Pancreas (tissue), 10 donors: ENCODE measurements at places on chromosomes 3 and 15. TPM values are rescaled to one million over a fixed set of nuclear protein-coding genes. Genes with fewer than 3 reads are reported as not detected.

DNA sequence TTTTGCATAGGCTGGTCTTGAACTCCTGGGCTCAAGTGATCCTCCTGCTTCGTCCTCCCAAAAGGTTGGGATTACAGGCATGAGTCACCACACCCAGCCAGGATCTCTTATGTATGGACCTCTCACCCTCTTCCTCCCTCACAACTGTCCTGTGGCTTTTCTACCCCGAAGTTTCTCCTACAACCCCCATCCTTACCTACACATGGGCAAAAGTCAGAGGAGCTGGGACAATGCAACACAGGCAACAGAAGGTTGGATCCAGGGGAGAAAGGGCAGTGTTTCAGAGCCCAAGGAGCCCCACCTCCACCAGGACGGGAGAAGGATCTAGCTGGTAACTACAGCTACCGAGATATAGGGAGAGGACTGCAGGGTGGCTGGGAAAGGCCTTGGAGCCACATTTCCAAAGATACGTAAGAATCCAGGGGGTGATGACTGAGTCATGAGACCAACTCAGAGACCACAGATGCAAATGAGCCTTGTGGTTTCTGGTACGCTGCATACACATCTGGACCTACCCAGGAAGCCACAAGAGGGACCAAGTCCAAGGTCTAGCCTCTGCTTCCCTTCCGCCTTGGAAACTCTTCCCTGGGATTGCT, 13.6 kb downstream of the IGDCC4 start:
- H3K36me3 ChIP-seq, result no peaks in the 10 kb centered on the region
- no peak for DNase-seq
- H3K27me3 ChIP-seq, result no peaks in the 10 kb centered on the region
- no peak overlapping the region for H3K4me3 ChIP-seq
- no peak overlapping the region for H3K27ac ChIP-seq
- H3K4me1 ChIP-seq, result peaks cover 4% of the 10 kb centered on the region

- no peak for DNase-seq
- no peaks in the 10 kb centered on the region for H3K36me3 ChIP-seq
- H3K27me3 ChIP-seq, result no peaks in the 10 kb centered on the region
Observed at GRCh38 chr15:96344706-96345559, 14.4 kb downstream of the NR2F2 start.

DNA sequence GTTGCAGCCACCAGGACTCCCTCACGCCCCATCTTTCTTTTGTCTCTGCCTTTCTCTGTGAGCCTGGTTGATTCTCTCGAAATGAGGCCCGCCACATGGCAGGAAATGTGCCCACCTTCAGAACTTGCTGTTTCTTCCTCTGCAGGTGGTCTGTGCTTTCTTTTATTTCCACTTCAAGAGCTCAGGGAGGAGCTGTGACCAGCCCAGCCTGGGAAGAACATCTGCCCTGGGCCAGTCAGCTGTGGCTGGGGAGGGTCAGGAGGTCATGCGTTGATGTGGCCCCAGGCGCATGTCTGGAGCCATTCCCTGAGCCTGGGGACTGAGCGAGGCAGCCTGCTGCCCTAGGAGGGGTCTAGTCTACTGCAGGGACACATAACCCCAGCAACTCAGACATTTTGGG, 8.0 kb downstream of the FBLN2 start:
- no peaks in the 10 kb centered on the region for H3K36me3 ChIP-seq
- no peak overlapping the region for H3K4me3 ChIP-seq
- H3K27me3 ChIP-seq, result no peaks in the 10 kb centered on the region
- no peak overlapping the region for H3K27ac ChIP-seq

GRCh38 chr3:46478341-46478740, 13.6 kb upstream of the LTF start:
- H3K4me1 ChIP-seq, result no peaks in the 10 kb centered on the region
- no peak for DNase-seq
- no peaks in the 10 kb centered on the region for H3K36me3 ChIP-seq

GRCh38 chr3:108221911-108222852, at the start of gene IFT57:
Gene IFT57 (minus strand): TSS chr3:108222424. CDS start chr3:108222322, 102 bp downstream.
- peaks cover 18% of the 10 kb centered on the region for H3K4me1 ChIP-seq
- peak; percentile 92 for DNase-seq
- H3K36me3 ChIP-seq, result no peaks in the 10 kb centered on the region
- H3K27ac ChIP-seq, result peak within 1 kb of the TSS; percentile 83
- H3K27me3 ChIP-seq, result no peaks in the 10 kb centered on the region

- H3K4me1 ChIP-seq, result no peaks in the 10 kb centered on the region
- H3K27ac ChIP-seq, result no peak overlapping the region
- DNase-seq, result no peak
- no peaks in the 10 kb centered on the region for H3K36me3 ChIP-seq
Observed at GRCh38 chr15:50055332-50055731, 63.7 kb downstream of the ATP8B4 start.

DNA sequence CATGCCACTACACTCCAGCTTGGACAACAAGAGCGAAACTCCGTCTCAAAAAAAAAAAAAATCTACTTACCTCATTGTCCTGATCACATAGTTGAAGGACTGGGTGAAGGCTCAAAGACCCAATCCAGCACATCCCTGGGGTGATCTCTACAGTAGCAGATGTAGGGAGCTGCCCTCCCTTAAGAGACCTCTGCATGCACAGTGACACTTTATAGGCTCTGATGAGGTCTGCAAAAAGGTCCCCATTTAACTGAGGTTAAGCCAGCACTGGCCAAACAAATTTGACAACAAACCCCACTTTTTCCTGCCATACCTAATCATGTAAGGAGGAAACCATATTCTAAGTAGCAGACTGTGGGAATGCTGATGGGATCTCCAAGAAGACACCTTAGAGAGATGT, 31.1 kb upstream of the SPATA12 start:
- H3K27ac ChIP-seq, result no peak overlapping the region
- no peak for DNase-seq
- no peaks in the 10 kb centered on the region for H3K36me3 ChIP-seq

DNA sequence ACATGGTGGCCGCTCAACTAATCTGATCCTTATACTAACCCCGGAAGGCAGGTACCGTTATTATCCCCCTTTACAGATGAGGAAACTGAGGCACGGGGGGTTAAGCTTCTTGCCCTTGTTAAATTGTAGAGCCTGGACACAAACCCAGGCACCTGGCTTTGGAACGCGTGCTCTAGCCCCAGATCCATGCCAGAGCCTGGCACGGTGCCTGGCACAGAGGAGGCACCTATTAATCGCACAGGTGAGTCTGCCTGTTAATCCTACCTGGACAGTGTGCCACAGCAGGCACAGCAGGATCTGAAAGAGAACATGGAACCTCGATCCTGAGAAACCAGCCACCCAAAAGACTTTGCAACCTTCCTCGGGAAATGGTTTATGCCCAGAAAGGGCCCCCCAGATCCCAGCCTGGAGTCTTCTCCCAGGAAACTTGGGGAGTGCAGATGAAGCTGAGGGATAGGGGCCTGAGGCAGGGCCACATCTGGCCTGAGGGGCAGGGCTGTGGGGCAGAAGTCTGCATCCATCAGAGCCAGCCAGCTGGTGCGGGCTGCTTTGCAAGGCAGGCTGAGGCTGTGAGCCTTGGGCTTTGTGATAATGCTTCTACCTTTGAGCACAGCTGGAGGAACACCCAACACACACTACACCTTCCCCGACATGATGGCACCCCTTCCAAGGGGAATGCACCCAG, 55.3 kb upstream of the SLC6A1 start:
- no peaks in the 10 kb centered on the region for H3K36me3 ChIP-seq
- no peak overlapping the region for H3K4me3 ChIP-seq
- no peak for DNase-seq
- H3K27ac ChIP-seq, result no peak overlapping the region
- H3K4me1 ChIP-seq, result no peaks in the 10 kb centered on the region

DNA sequence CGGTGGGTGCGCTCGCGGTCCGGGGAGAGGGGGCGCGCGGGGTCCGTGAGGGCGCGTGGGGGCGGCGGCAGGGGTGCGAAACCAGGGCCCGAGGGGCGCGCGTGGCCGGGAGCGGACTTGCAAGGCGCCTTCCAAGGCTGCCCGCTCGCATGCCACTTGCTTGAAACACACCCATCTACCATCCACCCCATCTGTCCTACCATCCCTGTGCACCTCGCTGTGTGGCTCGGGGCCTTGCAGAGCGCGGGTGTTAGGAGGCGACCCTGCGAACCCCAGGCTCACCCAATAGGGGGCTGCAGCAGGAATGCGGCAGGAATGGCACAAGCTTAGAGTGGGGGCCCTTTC, 240 bp downstream of the CFAP100 start:
- H3K27ac ChIP-seq, result no peak overlapping the region
- no peaks in the 10 kb centered on the region for H3K36me3 ChIP-seq
- H3K4me1 ChIP-seq, result no peaks in the 10 kb centered on the region
- H3K4me3 ChIP-seq, result no peak overlapping the region

Gene PRC1
- 5.8 TPM for total RNA-seq

Gene DCLK3
- total RNA-seq, result not detected

Gene SLC28A2
- total RNA-seq, result not detected

Gene BOC
- total RNA-seq, result 10.3 TPM
